ENCODE measurements at places on chromosomes 12 and 14.

- DNase-seq = peak; percentile 34
These were observed 8.4 kb downstream of the PACS2 start for GRCh38 chr14:105322791-105323556.

GRCh38 chr14:89061696-89062095 is 237.2 kb downstream of the TTC8 start:
- DNase-seq = peak; percentile 54

GRCh38 chr12:131912518-131913274 is 16.4 kb upstream of the PUS1 start:
- DNase-seq = peak; percentile 95

DNA sequence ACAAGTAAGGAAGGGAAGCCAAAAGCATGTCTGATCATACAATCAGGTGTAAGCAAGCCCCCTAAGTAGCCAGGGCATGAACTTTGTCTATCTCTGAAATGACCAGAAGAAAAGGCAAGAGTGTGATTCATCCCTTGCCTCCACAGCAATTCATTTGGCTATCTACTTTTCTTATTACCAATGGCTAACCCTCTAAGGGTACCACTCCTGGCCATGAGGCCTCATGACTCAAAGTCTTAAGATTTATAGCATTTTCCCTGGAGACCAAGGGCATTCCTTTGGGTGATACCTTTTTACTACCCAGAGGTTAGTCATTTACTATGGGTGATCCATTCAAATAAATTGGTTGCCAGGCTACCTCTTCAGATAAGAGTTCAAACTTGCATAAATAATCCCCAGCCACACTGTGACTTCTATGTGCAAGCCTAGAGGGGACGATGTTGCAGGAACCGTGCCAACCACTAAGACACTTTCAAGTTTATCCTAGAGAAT is 1.5 kb upstream of the LGALS3 start:
- peak; percentile 77 for DNase-seq

DNA sequence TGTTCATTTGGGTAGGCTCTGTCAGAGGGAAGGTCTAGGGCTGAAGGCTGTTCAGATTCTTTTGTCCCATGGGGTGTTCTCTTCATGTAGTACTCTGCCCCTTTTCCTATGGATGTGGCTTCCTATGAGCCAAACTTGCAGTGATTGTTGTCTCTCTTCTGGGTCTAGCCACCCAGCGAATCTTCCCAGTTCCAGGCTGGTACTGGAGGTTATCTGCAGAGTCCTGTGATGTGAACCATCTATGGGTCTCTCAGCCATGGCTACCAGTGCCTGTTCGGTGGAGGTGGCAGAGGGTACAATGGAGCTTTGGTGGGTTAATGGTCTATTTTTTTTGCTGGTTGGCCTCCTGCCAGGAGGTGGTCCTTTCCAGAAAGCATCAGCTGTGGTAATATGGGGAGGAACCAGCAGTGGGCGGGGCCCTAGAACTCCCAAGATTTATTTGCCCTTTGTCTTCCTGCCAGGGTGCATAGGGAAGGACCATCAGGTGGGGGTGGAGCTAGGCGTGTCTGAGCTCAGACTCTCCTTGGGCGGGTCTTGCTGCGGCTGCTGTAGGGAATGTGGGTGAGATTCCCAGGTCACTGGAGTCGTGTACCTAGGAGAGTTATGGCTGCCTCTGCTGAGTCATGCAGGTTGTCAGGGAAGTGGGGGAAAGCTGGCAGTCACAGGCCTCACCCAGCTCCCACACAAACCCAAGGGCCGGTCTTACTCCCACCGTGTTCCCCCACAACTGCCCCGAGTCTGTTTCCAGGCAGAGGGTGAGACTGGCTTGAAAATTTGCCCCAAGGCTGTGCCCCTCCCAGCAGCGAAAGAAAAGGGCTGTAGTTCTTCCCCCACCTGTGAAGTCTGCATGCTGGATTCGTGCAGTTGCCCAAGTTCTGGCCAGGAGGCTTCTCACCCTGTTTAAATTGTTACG is 17.5 kb downstream of the MTRFR start:
- DNase-seq = no peak

DNA sequence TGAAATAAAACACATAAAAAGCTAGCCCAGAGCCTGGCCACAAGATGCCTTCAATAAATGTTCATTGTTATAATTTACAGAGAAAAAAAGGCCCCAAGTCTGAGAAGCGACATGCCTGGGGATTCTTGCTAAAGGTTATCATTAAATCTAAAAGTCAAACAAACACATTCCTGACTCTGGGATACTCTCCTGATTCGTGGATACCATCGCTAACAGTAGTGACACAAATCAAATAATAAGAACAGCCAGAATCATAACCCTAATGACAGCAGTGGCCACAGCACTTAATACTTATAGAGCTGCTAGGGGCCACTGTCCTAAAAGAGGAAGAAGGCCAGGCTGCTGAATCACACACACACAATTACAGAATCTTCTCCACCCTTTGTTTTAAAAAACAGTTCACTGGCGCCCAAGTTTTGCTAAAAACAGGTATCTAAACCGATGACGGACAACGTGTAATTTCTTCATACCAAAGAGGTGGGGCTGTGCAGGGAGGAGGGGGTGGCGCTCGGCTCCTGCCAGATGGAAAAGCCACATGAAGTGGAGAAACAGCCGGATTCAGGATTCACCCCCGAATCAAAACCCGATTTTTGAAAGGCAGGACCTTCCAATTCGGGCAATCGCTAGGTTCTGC is 1.2 kb downstream of the CLIP1 start:
- DNase-seq = peak; percentile 73

DNA sequence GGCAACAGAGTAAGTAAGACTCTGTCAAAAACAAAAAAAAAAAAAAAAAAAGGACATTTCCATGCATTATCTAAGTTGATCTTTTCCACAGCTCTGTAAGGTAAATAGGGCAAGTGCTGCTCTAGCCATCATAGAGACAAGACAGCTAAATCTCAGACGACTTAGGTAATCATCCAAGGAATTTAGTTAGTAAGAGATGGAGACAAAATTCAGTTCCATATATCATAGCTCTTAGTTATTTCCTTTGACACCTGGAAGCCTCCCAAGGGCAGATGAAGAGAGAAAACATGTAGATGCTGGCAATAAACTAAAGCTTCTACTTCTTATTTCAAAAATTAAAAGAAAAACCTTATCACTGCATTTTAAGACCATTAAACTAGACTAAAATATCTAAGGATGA is 48.7 kb downstream of the ST8SIA1 start:
- DNase-seq = no peak

- DNase-seq = no peak
These were observed 2.9 kb downstream of the SMUG1 start for GRCh38 chr12:54185919-54186318.

DNA sequence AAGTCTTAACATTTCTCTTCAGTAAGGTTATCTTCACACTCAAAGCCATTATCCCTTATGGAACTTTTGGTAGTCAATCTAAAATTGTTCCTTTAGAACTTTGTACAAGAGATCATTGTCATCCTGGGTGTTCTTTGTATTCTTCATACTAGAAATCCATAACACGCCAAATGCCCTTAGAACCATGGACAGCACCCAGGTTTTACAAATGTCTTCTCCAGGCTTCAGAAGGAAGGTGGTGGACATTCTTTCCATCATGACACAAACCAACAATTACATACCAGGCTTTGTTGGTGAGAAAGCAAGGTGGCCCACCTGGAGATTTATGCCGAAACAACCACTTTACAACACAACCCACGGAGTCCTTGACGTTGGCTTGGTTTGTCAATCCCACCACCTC is 365.6 kb upstream of the TBX3 start:
- DNase-seq = peak; percentile 27

DNA sequence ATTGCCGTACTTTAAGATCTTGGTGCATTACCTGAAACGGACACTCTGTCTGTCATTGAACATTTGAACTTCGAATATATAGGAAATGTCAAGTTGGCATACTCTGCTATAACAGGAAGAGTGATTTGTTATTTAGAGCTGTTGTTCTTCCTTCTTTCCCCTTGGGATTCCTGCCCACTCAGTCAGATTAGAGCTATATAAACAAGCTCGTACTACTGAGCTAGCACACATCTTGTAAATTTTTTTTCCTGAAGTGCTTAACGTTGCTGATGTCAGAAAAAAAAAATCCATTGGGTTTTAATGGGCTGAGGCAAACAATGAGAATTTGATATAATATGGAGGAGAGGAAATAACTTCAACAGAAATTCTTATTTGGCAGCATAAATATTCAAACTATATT is 26.8 kb downstream of the RGS6 start:
- DNase-seq = no peak

GRCh38 chr12:123171967-123172366 is 21.1 kb upstream of the PITPNM2 start:
- no peak for DNase-seq

GRCh38 chr12:94421868-94422740 is 37.6 kb downstream of the CEP83 start:
- DNase-seq = no peak

DNA sequence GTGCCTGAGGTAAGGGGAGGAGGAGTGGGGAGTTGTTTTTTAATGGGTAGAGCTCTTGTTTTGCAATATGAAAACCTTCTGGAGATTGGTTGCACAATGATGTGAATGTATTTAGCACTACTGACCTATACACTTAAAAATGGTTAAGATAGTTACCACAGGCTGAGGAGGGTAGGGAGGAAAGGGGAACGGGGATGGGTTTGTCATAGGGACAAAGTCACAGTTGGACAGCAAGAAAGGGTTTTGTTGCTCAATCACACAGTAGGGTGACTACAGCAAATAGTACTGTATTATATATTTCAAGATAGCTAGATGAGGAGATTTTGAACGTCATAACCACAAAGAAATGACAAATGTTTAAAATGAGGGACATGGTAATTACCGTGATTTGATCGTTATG is 1562.4 kb downstream of the AACS start:
- DNase-seq = no peak

DNA sequence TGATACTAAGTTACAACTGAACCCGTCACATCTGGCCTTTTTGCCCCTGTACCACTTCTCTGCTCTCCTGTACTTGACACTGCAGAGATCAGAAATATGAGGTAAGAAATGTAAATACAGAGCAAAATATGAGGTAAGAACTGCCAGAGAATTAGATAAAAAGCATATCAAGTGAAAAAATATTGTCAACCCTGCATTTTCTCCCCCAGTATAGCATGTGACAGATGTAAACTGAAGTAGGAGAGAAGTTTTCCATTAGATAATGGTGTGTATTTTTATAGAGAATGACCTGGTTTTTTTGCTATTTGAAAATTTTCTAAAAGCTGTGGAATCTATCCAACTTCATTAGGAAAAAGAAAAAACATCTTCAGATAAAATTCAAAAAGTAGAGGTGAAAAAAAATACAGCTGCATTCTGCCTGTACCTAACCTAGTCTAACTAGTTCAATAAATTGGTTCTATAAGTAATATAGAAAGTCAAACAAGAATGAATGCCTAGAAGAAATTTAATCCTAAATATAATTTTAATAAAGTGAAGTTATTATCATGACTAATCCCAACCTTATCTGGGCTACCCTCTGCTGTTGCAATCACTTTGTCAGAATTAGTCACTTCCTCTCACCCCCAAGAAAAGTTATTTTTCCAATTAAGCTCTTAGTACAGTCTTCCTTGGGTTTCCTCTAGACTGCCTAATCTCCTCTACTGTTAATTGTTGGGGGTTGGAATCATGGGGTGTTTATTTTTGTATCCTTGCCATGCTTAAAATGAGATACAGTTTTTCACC is 210.0 kb downstream of the RASSF9 start:
- peak; percentile 81 for DNase-seq

GRCh38 chr14:64700894-64701293 is 3.3 kb upstream of the PLEKHG3 start:
- no peak for DNase-seq

- DNase-seq = peak; percentile 59
These were observed 53.9 kb downstream of the TTLL5 start for GRCh38 chr14:75714991-75715390.

DNA sequence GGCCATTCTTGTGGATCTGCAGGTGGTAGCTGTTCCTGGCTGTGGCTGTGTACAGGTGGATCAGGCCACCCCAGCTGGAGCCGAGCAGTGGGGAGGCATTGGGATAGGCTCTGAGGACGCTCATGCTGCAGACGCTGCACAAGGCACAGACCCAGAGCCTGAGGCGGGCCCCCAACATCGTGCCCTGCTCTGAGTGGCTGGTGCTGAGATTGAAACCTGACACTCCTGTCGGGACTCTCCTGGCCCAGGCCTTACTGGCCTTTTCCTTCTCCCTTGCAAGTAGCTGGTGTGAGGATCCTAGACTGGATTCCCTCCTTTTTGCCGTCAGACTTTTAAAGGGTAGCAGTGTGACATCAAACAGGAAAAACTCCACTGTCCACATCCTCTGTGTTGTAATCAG is at the start of gene FGF23:
Gene FGF23, minus strand, starts transcription at position 308 of the 400 bp plus-strand sequence. Its CDS starts 130 bp downstream, at position 178.
- peak; percentile 56 for DNase-seq

GRCh38 chr12:96711364-96711763 is 195.7 kb upstream of the NEDD1 start:
- no peak for DNase-seq

DNA sequence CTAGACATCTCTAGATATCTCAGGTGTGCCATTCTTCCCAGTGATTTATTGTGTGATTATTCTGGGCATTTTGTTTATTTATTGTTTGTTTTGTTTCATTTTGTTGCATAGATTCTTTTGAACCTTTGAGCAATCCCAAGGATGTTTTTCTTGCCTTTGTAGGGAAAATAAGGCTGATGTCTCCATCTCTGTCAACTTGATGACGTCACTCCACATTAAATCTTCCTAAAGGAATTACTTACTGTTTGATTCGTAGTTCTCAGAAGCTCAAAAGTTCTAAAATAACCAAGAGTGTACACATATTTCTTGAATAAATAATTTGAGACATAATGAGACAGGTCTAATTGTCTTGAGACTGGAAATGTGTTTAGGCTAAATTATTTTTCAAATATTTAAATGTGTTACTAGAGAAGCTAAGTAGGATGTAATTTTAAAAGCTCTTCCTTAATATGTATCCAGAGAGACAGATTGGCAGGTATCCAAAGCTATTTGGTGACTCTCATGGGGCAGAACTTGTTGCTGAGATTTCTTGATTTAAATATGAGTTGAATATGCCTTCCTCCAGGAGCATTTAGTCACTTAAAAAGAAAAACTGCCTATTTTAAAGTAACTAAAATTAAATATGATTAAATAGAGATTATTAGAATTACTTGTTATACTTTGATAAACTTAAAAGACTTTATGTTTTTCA is 128.7 kb downstream of the CNTN1 start:
- DNase-seq = no peak

- no peak for DNase-seq
These were observed 82.1 kb downstream of the KIF26A start for GRCh38 chr14:104220215-104221070.

DNA sequence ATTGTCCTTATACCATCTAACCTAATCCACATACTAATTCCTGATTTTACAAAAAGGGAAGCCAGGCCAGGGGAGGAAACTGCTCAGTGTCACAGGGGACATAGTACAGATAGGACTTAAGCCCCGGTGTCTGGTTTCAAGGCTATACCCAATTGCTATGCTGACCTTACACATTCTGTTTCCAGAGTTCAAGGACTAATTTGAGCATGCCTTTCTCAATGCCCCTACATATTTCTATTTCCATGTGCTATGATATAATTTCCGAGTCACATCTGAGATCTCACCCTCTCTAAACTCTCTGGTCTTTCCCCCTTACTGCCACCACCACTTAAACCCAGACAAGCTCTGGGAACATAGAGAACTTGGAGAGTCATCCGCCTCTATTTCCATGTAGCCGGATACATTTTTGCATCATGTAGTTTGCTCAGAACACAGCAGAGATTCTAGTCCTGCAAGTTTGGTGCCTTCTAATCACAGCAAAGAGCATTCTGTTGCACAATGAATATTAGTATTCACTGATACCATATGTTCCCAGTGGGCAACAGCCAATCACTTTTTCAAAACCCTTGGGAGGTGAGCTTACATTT is 34.2 kb downstream of the PPM1H start:
- DNase-seq = no peak

GRCh38 chr12:5083955-5084849 is 40.5 kb downstream of the KCNA5 start:
- DNase-seq = peak; percentile 76

- DNase-seq = no peak
These were observed 5.6 kb upstream of the NPAS3 start for GRCh38 chr14:32932914-32933628.

Data from EH (cell line).